Mesothelial cell of epicardium (in vitro differentiated cells): ENCODE measurements at places on chromosomes 1 and 21. TPM values are rescaled to one million over a fixed set of nuclear protein-coding genes. Genes with fewer than 3 reads are reported as not detected.

BCL2L15 gene
- 0.27 to 1.1 TPM (median 0.55 TPM) in 3 replicates for total RNA-seq

TEDDM1 gene
- total RNA-seq: not detected in 3 replicates

C1orf87 gene
- not detected in 3 replicates for total RNA-seq

RAVER2 gene
- total RNA-seq: 18.3 to 19.6 TPM (median 18.6 TPM) in 3 replicates

ESRRG gene
- 11.0 to 12.7 TPM (median 11.9 TPM) in 3 replicates for total RNA-seq

OR2T33 gene
- not detected in 3 replicates for total RNA-seq

PTPN22 gene
- 0.11 TPM in 1 of 3 replicates, not detected in the others for total RNA-seq

RBM11 gene
- total RNA-seq: 5.4 to 8.1 TPM (median 6.6 TPM) in 3 replicates
